ENCODE measurements at places on chromosomes 7 and 10.

DNA sequence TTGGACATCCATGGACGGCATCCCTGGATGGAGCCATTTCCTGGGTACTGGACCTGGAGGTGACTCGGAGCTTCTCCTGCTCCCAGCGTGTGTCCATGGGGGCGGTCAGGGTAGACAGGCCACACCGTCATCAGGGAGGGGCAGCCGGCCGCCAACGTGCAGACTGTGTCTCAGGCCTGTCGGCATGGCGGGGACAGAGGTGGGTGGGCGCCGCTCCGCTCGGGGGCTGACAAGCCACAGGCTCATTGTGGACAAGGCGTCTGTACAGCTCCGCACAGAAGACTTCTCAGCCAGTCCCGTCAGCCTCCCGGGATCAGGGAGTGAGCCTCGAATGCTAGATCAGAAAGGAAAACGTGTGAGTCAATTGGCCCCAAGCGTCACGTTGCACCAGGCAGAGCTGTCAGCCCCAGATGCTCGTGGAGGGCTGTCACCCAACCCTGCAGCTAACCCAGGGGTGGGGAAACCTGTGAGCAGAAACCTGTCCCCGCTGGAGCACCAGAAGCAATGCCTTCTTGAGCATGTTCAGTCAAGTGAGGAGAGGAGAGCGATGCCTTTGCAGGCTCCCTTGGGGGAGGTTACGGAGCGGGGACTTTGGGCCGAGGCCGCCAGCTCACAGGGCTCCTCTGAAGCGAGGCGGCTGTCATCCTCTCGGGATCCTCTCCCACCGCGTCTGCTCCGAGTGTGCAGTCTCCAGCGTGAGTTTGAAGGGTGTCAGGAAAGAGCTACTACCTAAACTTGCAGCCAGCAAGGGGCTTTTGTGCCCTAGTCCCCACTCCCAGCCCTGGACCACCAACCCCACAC, 16.0 kb upstream of the DPYSL4 start:
- no peak for DNase-seq

- DNase-seq: no peak
Observed at GRCh38 chr7:17131060-17131345, 167.4 kb upstream of the AHR start.

GRCh38 chr10:70378122-70378521, 4.3 kb downstream of the LRRC20 start:
- no peak for DNase-seq

DNA sequence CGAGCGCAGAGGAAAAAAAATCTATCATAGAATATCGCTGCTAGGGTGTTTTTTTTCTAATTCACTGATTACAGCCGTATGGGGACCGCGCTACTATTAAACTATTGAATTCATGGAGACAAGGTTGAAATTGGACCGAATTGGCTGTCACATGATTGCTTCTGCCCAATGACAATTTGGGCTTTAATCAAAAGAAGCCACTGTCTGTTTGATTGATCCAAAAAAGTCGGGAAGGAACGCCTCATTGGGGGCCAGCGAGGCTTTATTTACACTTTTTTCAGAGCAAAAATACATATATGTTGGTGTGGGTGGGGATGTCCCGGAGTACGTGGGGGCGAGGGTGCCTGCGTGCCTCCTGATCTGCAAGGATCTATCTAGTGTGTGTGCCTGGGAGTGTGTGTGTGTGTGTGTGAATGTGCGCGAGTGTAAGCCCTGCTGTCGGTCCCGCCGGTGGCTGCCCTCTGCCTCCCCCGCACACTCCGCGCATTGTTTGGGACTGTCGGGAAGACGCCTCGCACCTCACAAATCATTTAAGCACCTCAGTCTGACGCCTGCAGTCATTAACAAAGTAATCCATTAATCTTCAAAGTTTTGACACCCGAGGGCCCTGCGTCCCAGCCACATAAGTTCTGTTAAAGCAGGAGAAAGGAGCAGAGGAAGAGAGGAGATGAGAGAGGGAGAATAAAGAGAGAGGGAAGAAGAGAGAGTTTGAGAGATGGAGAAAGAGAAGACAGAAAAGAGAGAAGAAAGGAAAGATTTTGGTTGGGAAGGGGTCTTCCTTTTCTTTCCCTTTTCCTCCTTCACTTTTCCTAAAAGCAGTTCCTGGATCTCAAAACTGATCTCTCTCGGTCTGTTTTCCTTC, at the start of gene HOXA2:
TSS of gene HOXA2 (minus strand) at position 103 of the 862 bp plus-strand sequence. CDS start 183 bp downstream, outside the sequence.
- DNase-seq: no peak

- DNase-seq: no peak
Observed at GRCh38 chr7:27100694-27101170, 1.8 kb downstream of the HOXA2 start.
